ENCODE measurements at places on chromosomes 16 and 17. TPM values are rescaled to one million over a fixed set of nuclear protein-coding genes. Genes with fewer than 3 reads are reported as not detected.

DNA sequence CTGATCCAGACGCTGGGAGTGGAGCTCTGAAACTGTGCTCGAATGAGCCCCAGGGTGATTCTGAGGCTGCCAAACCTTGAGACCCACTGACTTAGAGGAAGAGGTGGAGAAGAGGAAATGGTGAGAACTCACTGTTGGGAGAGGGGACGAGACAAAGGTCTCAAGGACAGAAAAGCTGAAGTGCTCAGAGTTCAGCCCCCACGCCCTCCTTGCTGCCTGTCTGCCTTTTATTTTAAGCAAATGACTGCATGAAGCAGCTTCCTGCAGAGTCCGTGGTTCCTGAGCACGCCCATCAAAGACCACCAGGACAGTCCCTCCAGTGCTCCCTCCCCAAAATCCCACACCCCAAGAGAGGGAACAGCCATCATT is 20.4 kb downstream of the COTL1 start:
- DNase-seq: no peak

DNA sequence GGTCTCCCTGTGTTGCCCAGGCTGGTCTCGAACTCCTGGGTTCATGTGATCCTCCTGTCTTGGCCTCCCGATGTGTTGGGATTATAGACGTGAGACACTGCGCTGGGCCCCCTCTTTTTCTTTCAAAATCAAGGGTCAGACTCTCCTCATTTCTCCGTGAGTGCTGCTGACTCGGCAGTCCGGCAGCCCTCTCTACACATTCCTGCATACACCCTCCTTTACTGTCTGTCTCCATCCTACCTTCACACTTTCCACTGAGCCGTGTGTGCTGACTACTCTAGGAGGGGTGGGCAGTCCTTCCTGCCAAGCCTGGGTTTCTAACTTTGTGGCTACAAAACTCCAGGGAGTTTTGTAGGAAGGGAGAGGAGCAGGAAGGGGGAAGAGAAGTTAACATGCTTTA is 195.2 kb downstream of the PARN start:
- DNase-seq: no peak

DNA sequence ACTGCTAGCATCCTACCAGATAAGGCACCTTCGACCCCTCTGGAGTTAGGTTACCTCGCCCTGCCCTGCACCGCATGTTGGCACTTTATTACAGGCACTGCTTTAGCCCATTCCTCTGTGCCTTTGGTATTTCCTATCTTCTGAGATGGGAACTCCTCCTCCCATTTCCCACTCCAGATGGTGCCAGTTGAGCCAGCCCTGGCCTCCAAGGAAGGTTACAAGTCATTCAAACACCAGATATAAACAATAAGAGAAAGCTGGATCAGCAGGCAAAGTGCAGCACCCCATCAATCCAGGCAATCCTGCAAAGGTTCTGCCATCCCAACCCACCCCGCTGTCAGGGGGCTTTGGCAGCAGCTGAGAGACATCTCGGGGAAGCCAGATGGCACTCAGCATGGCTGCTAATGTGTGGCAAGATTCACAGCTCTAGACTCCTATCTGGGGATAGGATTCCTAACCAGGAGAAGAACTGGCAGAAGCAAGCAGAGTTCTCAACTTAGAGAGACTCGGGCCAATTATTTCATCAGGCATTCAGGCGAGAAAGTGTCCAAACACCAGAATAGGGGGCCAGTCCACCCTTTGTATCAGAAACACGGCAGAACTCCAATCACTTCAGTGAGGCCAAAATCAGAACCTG is 113.0 kb downstream of the COPRS start:
- DNase-seq: no peak

The CCR7 gene
- total RNA-seq: 675 TPM

The CACNA1H gene
- 1.8 TPM for total RNA-seq

DNA sequence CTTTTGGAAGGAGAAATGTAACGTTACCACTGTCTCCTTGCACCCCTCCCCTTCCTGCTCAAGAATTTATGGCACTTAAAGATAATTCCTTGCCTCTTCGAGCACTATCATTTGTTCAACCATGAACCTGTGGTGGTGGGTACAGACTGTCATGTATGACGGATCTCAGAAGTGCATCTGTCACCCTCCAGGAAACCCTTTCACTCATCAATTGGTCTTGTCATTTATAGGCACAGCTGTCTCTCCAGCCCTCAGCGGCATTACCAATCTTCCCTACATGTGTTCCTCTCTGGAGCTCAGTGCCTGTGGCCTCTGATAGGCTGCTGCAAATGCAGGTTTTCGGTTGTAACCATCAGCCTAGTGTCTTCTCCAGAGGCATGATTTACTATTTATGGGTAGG is 15.0 kb downstream of the CNTNAP4 start:
- DNase-seq: no peak

DNA sequence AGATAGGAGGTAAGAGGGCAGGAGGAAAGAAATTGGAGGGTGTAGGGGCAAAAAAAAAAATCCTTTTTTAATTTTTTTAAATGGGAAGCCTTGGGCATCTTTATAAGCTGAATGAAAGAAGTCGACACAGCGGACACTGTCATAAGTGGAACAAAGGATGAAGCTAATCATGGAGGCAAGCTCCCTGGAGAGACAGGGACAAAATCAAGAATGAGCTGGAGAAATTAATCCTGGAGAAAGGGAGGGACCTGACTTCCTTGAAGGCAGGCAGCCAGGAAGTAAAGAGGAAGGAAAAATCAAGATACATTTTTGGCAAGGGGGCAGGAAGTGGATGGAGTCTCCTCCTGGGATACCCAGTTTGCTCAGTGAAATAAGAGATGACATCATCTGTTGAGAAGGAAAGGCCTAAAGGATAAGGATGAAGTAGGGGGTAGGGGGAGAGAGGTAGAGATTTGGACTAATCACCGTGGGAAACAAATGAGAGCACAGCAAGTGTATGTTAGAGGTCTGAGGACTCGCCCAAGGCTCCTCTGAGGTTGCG is 179.3 kb downstream of the SLC39A11 start:
- no peak for DNase-seq

DNA sequence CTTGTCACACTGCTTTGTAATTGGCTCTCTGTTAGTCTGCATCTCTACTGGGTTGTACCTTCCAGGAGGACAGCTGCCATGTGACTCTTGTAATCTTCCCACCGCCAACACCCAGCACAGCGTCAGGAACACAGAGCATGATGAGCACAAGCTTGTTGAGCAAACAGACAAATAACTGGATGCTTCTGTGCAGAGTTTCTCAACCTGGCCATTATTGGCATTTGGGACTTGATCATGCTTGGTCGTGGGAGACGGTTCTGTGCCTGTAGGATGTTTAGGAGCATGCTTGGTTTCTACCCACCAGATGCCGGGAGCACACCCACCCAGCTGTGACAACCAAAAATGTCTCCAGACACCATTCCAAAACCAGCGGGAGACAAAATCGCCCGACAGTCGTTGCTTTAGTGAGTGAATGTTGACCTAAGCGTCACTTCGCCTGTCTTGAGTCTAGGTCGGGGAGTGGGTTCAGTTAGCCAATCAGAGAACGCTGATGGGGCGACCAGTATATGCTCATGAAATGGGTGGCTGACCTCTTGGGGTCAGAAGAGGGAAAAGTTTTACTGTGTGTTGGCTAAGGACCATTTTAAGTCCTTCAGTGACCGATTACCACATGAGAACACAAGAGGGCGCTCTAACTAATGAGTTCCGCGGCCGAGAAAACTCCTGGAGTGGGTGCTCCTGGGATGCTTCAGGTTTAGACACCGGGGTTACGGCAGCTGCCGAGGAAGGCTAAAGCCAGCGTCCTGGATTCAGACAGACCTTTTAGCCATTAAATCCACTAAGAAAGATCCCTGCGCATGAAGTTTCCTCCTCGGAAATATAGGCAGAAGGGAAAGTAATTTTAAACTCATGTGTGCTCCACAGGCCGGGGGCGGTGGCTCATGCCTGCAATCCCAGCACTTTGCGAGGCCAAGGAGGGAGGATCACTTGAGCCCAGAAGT is 57.8 kb upstream of the TEX2 start:
- DNase-seq: peak; percentile 64

GRCh38 chr16:6207124-6207523 is 1109.5 kb upstream of the EEF2KMT start:
- DNase-seq: no peak

GRCh38 chr17:2723997-2724783 is 12.6 kb upstream of the CLUH start:
- DNase-seq: no peak

GRCh38 chr17:28796062-28796461 is 46.5 kb downstream of the FAM222B start:
- DNase-seq: no peak

The DPEP1 gene
- total RNA-seq: not detected

The PSMC3IP gene
- total RNA-seq: 2.7 TPM

DNA sequence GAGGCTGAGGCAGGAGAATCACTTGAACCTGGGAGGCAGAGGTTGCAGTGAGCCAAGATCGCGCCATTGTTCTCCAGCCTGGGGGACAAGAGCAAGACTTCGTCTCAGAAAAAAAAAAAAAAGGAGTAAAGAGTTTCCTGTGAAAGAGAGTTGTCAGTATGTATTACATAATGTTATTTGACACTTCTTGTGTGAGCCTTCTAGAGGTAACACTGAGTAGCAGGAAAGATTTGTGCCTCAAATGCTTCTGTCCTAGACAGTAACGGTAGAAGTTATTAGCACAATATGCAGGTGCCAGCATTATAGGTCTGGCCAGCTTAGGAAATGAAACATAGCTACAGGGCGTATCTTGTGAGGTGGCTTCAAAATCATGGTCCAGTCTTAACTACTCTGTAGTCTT is 6.2 kb downstream of the RPS6KB1 start:
- no peak for DNase-seq

DNA sequence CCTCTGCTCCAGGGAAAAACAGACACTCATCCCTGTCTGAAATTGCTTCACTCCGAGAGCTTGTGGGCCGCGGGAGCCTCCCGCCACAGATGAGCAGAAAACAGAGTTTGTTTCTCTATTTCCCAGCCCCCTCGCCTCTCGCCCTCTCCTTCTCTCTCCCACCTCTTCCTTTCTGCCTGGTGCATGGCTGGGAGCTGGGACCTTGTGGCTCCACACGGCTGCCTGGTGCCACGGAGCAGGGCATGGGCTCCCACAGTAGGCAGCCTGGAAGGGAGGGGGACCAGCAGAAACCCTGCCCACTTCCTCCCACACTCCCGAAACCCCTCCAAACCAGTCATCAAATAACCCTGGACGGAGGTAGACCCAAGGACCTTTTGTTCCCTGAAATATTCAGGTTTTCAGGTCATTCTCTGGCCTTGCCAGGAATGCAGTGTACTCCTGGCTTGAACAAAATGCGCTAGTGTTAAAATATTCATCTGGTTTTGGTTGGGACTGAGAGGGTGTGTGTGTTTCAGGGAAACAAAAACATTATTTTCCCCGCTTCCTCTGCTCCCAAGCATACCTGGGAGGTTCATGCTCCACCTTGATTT is 204.9 kb downstream of the C16orf78 start:
- DNase-seq: no peak

DNA sequence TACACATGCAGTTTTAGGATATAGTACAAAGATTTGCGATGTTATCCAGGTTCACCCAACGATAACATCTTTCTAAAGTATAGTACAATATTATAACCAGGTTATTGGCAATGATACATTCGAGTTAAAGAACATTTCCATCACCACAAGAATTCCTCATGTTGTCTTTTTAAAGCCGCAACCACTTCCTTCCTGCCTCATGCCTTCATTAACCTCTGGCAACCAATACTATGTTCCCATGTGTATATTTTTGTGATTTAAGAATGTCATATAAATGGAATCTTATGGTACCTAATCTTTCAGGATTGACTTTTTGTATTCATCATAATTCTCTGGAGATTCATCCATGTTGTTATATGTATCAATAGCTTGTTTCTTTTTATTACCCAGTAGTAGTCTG is 1183.2 kb downstream of the CDH11 start:
- DNase-seq: no peak

The PIMREG gene
- not detected for total RNA-seq

DNA sequence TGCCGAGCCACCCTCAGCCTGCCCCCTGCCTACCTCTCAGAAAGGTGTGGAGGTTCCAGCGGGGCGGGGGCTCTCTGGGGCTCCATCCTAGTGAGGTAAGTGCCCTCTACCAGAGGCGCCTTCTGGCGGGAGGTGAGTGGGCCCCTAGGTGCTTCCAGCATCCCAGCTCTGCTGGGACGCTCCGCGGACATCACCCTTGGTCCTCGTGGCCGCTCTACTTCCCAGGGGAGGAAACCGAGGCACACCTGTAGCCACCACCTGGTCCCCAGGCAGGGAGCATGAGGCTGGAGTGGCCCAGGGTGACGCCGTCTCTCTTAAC is 1.4 kb downstream of the MCRIP2 start:
- DNase-seq: no peak

The SLFN13 gene
- total RNA-seq: 54.5 TPM

GRCh38 chr17:80968602-80969029 is 23.0 kb upstream of the CHMP6 start:
- DNase-seq: no peak

GRCh38 chr17:1087381-1088241 is 90.7 kb downstream of the TIMM22 start:
- DNase-seq: no peak

The TBX2 gene
- total RNA-seq: not detected

GRCh38 chr16:51523400-51523799 is 372.3 kb upstream of the SALL1 start:
- no peak for DNase-seq

The KRT12 gene
- total RNA-seq: not detected

The HOXB3 gene
- 14.6 TPM for total RNA-seq

- DNase-seq: peak; percentile 51
These were observed 787 bp downstream of the NT5C start for GRCh38 chr17:75130632-75131277.

The CIITA gene
- total RNA-seq: 6.7 TPM

GRCh38 chr16:15523092-15523541 is 88.7 kb downstream of the BMERB1 start:
- no peak for DNase-seq

The SRSF2 gene
- 360 TPM for total RNA-seq

The SLC2A4 gene
- not detected for total RNA-seq

GRCh38 chr17:42288803-42289610 is 709 bp downstream of the STAT5A start:
- peak; percentile 67 for DNase-seq

The CHST4 gene
- total RNA-seq: not detected

- no peak for DNase-seq
These were observed 7.2 kb downstream of the SUPT4H1 start for GRCh38 chr17:58344791-58345157.

The IL17C gene
- not detected for total RNA-seq

The NUPR1 gene
- not detected for total RNA-seq

DNA sequence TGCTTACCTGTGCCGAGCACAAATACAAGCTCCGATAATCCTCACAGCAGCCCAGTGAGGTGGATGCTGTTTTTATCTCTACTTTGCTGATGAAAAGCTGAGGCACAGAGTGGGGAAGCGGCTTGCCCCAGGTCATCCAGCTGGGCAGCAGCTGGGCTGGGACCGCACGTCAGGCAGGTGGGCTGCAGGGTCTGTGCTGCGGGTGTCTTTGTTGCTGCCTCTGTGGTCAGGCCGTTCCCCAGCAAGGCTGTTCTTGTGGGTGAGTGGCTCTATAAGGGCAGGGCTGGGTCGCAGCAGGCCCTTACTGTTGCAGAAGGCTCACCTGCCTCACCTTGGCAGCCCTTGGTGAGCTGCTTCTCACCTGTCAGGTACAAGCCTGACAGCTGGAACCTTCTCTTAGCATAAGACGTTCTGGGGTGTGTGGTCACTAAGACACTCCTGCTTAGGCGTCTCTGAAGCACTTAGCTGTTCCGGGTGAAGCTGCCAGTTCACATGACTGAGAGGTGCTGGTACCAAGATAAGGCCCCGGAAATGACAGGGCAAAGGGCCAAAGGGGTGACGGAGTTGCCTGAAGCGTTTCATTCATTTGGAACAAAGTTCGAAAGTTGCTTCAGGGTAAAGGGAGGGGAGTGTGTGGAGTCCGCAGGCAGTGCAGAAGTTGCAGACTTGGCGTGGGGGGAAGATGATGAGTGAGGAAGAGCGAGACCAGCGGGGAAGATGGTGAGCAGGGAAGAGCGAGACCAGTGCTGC is 17.4 kb downstream of the IRF8 start:
- DNase-seq: no peak

The KCNH6 gene
- not detected for total RNA-seq
